ENCODE measurements at places on chromosomes 5 and 9. TPM values are rescaled to one million over a fixed set of nuclear protein-coding genes. Genes with fewer than 3 reads are reported as not detected.

Gene TAF11L2
- not detected for total RNA-seq

Gene OCLN
- 1.1 TPM for total RNA-seq

Gene SLC6A19
- not detected for total RNA-seq

Gene C9orf50
- total RNA-seq = 0.26 TPM

Gene RETREG1
- total RNA-seq = 2.4 TPM

Gene RFX3
- 5.4 TPM for total RNA-seq

Gene FSTL4
- total RNA-seq = 0.07 TPM

Gene PCDHB3
- 0.79 TPM for total RNA-seq

Gene SEMA4D
- 0.78 TPM for total RNA-seq

Gene IFNA6
- total RNA-seq = not detected

Gene COQ4
- 16.9 TPM for total RNA-seq

Gene PSD2
- total RNA-seq = 0.17 TPM

Gene LAMC3
- total RNA-seq = 0.33 TPM

Gene FAM53C
- 28.0 TPM for total RNA-seq

Gene TAF1L
- total RNA-seq = under 0.01 TPM

Gene ODF2
- total RNA-seq = 32.7 TPM

Gene ARSK
- 15.0 TPM for total RNA-seq

Gene ADAMTSL1
- 128 TPM for total RNA-seq

Gene IL9
- total RNA-seq = not detected

Data from smooth muscle cell of the pulmonary artery (primary cell).